ENCODE measurements at places on chromosomes 3 and 15.

DNA sequence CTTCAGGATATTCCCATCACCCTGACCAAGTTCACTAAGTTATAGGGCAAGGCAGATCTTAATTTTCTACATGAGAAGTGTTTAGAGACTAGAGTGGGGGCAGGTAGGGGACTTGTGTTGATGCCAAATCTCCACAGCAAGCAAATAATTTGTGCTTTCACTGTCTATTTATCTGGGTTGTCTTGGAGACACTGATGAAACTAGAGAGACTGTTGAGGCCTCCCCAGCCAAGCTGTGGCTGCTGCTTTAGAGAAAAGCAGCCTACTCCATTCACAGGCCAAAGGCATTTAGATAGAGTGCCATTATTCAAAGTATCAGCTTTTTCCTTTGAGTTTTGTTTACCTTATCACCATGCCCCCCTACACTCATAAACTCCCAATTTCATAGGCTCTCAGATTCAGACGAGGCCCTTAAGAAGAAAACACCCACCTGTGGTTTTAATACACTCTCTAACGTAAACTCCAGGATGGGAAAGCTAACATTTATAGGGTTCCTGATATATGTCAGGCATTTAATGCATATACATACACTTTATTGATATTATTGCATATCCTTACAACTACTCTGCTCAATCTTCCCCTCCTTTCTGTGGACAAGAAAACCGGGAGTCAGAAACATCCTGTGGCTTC, 130.4 kb upstream of the FOXB1 start:
- no peak for DNase-seq

GRCh38 chr3:136620436-136620835, 131.7 kb downstream of the STAG1 start:
- DNase-seq: no peak

DNA sequence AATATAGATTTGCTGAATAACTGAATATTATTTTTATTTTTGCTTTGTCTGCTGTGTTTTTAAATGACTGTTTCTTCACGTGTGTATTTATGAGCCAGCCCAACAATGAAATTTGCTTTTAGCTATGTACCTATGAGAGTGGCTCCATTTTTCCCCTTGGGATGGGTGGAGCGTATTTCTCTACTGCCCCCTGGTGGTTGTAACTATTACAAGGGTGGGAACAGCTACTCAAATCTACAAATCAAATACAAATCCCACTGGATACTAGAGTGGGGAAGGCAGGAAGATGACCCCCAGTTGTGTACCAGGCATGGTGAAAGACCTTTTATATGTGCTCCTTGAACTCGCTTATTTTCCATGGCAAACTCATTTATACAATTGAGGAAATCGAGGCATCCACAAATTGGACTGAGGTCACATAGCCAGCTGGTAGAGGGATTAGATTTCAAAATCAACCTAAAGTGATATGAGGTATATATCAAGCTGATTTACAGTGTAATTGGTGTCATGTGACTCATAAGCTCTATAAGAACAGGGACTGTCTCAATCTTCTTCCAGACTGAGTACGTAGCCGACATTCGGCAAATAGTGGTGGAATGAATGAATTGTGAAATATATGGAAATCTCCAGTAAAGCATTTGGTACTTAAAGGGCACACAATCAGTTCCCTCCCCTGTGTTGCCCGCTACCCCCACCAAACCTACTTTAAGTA, 69.5 kb upstream of the VEPH1 start:
- peak; percentile 17 for DNase-seq

- DNase-seq: no peak
Observed at GRCh38 chr3:184791171-184791570, 20.8 kb upstream of the VPS8 start.

DNA sequence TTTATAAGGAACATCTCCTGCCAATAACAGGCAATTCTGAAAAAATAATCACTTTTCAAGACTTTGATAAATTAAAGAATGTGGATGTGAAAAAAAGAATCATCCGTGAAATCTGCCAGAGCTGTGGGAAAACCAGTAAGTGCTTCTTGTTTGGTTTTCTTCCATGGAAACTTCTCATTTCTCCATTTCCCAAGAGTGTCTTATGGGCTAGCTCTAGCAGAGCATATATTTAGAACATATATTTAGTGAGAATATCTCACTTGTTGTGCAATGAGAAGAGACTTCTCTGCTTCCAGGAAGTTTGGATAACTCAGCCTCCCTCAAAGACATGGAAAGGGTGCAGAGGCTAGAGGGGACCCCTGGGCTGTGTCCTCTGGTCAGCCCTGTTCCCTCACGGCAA, 49.9 kb downstream of the COL6A5 start:
- no peak for DNase-seq

DNA sequence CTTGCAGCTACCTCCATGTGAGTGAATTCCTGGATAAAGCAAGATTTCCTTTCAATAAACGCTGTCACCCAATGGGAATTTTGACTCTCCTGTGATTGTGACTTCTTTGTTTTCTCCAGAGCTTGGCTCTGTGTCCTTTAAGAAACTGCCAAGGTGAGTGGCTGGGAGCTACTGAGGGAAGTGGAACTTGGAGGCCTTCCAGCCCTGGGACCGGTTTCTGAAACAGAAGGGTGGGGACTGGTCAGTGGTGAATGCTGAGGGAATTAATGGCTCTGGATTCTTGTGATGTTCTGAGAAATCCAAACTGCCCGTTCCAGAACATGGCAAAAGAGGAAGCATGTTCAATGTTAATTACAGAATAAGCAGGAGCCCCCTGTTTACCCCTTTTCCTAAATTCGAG, 41.1 kb upstream of the MYZAP start:
- DNase-seq: no peak

GRCh38 chr3:126149256-126149902, 31.0 kb downstream of the ALDH1L1 start:
- DNase-seq: peak; percentile 5

DNA sequence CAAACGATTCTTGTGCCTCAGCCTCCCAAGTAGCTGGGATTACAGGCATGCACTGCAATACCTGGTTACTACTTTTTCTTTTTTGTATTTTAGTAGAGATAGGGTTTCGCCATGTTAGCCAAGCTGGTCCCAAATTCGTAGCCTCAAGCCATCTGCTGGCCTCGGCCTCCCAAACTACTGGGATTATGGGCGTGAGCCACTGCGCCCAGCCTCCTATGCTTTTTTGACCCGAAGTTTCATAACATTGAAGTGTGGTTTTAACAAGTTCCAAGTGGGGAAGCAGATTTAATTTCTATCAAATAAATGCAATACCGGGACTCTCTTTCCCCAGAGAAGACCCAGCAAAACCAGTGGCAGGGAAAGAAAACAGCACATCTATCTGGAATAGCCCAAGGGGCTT, 13.7 kb downstream of the SH3BP5 start:
- no peak for DNase-seq

DNA sequence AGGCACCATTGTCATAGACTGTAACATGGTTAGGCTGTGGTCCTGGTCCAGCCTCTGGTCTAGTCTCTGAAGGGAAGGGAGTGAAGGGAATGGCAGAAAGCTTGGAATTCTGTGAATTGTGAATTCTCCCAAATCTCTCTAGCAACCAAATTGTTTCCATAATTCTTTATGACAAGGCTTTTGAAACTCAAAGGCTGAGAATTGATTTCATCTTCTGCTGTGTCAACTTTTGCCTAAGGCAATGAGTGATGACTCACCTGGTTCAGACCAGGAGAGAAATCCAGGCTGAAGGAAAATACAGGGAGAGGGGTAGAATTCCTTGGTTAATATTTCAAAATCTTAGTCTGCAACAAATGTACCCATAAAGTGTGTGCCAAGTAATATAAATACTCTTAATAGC, 82.6 kb upstream of the ADPGK start:
- no peak for DNase-seq

GRCh38 chr15:83284559-83285283, at the start of gene BNC1:
TSS of gene BNC1 (minus strand) at chr15:83284664. CDS start at chr15:83284628, 36 bp downstream.
- no peak for DNase-seq

GRCh38 chr3:108106449-108106848, 15.6 kb upstream of the CD47 start:
- no peak for DNase-seq

DNA sequence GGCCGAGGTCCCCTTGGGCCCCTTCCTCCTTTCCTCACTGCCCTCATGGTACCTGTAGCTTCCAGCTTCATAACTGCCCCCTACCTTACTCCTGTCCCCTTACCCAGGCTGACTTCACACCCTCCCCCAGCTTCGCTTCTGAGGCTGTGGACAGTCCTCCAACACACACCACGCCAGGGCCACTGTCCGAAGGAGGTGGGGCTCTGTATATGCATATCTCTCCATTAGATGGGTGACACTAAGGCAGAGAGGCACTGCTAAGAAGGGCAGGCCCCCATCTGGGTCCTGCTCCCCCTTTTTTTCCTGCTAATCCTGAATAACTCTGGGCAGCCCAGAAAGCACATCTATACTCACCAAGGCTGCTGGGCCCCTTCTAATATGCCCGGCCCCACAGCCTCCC, 1.0 kb upstream of the COL7A1 start:
- DNase-seq: no peak

DNA sequence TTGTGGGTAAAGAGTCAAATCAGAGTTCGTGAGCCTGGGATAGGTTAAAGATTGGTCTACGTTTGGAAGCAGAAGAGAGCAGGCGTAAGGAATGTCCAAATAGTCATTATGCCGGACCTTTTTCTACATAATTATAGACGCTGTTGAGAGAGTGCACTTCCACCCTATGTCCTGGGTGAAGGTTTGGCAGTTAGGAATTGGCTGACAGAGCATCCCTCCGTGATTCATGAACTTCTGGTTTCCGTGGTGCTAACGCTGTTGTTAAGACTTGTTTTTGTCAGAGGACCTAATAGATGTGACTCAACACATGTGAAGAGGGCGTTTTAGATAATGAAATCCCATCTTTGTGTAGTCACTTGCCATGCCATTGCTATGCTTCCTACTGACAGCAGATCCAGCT, 1.1 kb downstream of the EAF1 start:
- peak; percentile 65 for DNase-seq

DNA sequence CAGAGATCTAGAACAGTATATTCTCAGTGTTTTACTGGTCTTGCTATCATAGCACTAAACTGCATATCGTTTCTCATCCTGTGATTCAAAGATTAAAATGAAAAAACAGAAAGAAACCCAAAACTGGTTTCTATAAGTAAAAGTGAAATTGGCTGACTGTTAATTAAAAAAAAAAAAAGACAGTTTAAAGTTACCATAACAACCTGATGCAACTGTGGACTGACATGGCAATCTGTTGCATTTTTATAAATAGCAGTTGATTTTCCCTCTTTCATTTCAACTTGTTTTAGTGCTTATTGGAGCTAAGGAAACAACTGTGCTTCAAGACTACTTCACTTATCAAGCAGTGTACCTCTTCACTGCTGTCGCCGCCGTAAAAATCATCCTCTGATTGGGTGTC, 186.6 kb downstream of the CFAP20DC start:
- no peak for DNase-seq

- DNase-seq: no peak
Observed at GRCh38 chr3:188446766-188447165, 292.8 kb downstream of the LPP start.

DNA sequence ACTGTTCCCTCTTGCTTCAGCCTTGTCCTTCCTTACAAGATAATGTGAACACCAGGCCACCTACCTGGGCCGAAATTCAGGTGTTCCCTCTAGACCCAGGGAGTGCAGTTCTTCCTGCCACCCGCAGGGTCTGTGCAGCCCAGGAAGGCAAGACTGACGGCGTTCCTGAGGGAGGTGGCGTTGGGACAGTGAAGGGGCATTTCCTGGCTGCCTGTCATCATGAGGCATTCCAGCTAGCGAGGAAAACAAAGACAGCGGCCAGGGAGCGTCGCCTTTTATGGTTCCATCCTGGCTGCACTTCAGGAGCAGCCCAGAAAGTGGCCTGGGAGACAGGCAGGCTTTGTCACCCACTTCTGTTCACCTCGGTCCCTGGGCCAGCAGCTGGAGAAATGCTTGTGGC, 84.8 kb upstream of the WNT5A start:
- DNase-seq: no peak

GRCh38 chr3:63479661-63480035, 172.8 kb upstream of the SNTN start:
- no peak for DNase-seq

GRCh38 chr3:16911916-16912315, 27.2 kb downstream of the PLCL2 start:
- DNase-seq: no peak

DNA sequence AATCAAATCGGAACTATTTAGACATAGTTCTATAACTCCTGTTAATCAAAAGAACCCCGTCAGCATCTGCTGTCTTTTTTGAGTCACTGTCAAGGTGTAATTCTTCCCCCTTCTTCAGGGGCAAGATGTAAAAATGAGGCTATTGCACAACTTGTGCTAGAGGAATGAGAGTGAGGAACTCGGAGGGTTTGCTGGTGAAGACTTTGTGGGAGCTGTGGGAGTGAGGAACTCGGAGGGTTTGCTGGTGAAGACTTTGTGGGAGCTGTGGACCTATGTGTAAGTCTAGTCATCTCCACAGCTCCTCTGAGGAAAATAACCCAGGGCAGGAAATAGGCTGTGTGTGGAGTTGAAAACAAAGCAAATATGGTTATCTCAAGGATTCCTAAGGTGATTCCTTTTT, 2.5 kb upstream of the CERS3 start:
- no peak for DNase-seq

- DNase-seq: no peak
Observed at GRCh38 chr15:97944724-97945123, 15.8 kb upstream of the ARRDC4 start.

DNA sequence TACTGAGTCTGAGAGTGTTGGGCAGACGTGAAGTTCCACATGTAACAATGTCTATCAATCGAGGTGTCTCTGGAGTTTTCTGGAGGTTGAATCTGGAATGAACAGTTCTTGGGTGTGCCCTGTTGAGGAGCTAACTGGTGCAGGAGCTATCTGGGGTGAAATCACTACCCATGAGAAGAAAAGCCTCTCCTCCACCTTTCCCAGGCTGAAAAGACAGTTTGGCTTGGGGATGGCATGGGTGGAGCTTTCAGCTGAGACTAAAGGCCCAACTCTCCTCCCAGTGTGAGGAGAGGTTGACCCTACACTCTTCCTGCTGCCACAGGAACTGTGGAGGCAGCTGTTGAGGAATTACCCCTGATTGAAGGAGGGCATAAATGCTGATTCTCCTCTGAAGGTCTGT, 54.4 kb upstream of the LRRFIP2 start:
- no peak for DNase-seq

GRCh38 chr15:94228611-94229010, 2.8 kb upstream of the MCTP2 start:
- no peak for DNase-seq

All from activated CD4-positive, alpha-beta memory T cell treated with anti-CD3 and anti-CD28 coated beads for 36 hours (primary cell).